ENCODE measurements at places on chromosomes 1 and 21.

GRCh38 chr21:34517491-34518245, 5.7 kb upstream of the KCNE1 start:
- DNase-seq: no peak

- DNase-seq: no peak
Measured at GRCh38 chr1:171663036-171663853, 10.8 kb upstream of the MYOC start.

GRCh38 chr1:4674676-4675075, 20.3 kb downstream of the AJAP1 start:
- no peak for DNase-seq

GRCh38 chr1:70542856-70543255, 131.8 kb downstream of the CTH start:
- DNase-seq: no peak

GRCh38 chr1:54356680-54357147, 49.5 kb downstream of the SSBP3 start:
- DNase-seq: peak; percentile 15

DNA sequence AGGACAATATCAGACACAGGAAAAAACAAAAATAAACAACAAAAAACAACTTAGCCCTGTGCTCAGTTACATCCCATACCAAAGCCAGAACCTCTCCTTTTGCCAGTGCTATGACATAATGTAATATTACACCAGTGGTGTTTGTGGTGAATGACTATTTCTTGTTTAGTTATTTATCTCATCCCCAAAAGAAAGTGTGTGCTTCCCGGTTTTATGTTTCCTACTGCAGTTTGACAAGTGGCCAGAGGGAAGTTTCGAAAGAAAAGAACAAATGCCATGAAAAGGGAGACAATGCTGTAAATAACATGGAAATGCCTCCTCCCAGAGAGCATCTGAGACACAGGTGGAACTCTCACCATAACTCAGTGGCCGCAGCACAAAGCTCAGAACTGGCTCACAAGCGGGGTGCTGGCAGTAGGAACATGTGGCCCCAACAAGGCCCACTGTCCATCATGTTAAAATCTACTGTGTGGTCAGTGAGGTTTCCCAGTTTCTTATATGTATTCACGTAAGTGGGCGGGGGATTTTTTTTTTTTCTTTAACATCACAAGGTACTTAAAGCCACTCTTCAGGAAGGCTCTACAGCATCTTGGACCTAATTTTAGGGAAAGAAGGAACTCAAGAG, 158.2 kb downstream of the BARHL2 start:
- no peak for DNase-seq

Measured in activated CD4-positive, alpha-beta T cell treated with anti-CD3 and anti-CD28 coated beads, Interleukin-2, amount 50 U/mL, for 4 hours (primary cell).